Suppressor macrophage treated with lipopolysaccharide for 1 hour (primary cell): ENCODE measurements at places on chromosomes 2 and 18.
A peak's percentile ranks its signal among the peaks of the same experiment; 100 is the strongest.

GRCh38 chr2:236047886-236048540, 120.2 kb downstream of the GBX2 start:
- no peak for DNase-seq

- peak; percentile 95 for DNase-seq
Observed at GRCh38 chr2:201116959-201117734, 1.2 kb downstream of the CFLAR start.

GRCh38 chr2:219306047-219306446, 3.2 kb downstream of the PTPRN start:
- DNase-seq, result no peak

GRCh38 chr2:45908316-45909170, 257.1 kb downstream of the PRKCE start:
- DNase-seq, result no peak

- no peak for DNase-seq
Observed at GRCh38 chr2:14951569-14952285, 319.2 kb downstream of the LRATD1 start.

GRCh38 chr2:18378020-18378653, 182.3 kb downstream of the RDH14 start:
- DNase-seq, result peak; percentile 45

DNA sequence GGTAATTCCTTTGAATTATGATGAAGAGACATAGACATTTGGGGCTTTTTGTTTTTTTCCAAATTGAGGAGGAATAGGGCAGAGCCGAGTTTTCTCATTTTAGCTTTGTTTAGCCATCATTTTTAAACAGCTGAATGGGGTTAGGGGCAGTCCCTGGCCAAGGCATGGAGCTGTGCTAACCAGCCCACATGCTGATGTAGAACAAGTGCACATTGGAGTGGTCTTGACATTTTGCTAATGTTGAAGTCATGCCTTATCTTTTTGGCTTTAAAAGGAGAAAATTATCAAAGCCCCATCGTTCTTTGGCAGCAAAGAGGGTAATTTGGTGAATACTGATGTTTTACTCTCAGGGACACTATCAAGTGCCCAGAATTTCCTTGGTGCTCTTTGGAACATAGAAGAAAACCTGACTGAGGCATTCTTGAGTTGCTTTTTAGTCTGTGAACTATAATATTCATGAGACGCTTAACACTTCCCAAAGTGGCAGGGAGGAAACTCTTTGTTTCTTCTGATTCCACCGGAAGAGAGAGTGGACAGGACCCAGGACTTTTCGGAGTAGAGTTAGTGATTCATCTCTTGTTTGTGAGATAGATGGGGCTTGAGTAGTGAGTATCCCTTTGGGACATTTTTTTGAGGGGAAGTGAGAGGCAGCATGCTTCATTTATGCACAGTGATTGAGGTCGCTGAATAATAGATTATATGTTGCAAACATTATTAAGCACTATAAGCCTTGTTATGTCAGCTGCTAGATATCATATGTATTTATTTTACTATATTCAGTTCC, 45.0 kb downstream of the MTA3 start:
- DNase-seq, result no peak

DNA sequence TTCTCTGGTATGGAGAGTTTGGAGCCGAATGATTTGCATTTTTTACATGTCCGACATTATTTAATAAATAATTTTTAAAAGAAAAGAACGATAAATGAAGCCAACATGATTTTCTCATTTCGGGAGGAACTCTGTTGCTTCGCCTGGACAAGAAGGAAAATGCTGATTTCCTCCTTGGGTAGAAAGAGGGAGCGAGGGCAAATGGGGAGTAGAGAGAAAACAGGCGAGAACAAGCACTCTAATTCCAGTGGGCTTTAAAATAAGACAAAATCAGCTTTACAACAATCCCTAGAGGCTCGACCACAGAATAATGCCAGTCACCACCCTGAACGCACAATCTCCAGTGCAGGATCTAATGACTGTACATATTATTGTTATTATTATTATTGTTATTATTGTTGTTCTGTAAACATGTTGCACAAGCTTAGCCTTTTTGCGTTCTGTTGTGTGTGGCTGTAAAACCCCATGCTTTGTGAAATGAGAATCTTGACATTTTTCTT, 3.7 kb downstream of the DLX1 start:
- no peak for DNase-seq

DNA sequence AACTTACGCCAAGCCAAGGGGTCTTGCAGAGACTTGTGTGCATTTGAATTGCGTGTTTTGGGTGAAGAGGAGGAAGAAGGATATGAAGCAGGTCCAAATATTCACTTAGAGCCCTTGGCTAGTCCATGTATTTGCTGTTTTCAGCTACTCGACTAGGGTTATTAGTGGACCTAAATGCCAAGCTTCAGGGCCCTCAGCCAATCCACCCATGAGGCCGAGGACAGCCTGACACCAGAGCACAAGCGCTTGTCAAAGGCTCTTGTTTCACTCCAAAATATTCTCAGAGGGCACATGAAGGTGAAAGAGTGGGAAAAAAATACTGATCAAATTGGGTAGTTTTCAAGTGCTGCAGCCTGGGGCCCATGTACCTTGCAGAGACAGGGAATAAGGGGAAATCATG, 174.8 kb upstream of the ACAA2 start:
- no peak for DNase-seq

DNA sequence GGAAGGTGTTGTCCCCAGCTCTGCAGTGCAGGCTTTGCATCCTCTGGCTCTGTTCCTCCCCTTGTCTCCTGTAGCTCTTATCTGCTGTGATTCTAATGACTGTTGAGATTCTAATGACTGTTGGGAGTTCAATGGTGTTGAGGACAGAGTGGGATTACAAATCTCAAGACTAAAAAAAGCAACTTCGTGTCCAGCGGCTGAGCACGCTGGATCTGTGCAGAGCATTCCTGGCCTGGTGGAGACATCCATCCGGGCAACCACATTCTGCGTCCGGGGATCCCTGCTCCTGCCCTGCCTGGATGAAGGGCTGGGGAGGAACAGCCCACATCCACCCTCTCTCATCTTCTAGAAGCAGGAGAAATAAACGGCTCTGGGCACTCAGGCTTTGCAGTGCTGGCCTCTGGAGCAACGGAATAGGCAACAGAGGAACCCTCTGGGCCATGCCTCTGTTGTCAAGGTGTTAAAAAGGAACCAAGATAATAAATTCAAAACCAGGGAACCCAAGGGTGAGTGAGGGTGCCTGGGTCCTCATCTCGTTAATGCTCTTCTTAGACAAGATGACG, 106.7 kb upstream of the ASB18 start:
- no peak for DNase-seq

GRCh38 chr2:109513749-109514588, 99.8 kb downstream of the SEPTIN10 start:
- DNase-seq, result peak; percentile 68

- no peak for DNase-seq
Observed at GRCh38 chr2:25230948-25231311, 62.5 kb upstream of the POMC start.

DNA sequence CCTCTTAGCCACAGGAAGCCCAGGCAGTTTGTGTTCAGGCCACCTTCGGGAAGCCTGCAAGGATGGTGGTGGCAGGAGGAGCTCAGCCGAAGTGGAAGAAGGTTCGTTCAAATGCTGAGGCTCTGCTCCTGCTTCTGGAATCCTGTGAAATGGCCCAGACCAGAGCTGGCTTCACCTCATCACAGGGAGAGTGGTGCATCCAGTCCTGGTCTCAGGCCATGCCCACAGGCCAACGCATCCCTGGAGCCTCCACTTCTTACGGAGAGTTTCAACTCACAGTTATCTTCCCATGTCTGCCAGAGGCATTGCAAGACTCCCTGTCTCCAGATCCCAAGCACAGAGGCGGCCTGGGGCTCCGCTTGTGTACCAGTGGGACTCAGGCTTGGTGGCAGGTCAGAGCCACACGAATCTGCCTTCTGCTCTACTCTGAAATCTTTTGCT, 82.3 kb downstream of the NDUFA10 start:
- no peak for DNase-seq

GRCh38 chr2:128384956-128385355, 66.3 kb upstream of the HS6ST1 start:
- DNase-seq, result no peak

GRCh38 chr2:100606726-100607343, 44.0 kb downstream of the PDCL3 start:
- DNase-seq, result peak; percentile 51

GRCh38 chr2:226691255-226691654, 108.4 kb downstream of the IRS1 start:
- no peak for DNase-seq

GRCh38 chr2:102072741-102073140, 69.8 kb upstream of the IL1R1 start:
- DNase-seq, result no peak

- DNase-seq, result no peak
Observed at GRCh38 chr2:64251497-64252250, 107.5 kb upstream of the PELI1 start.

DNA sequence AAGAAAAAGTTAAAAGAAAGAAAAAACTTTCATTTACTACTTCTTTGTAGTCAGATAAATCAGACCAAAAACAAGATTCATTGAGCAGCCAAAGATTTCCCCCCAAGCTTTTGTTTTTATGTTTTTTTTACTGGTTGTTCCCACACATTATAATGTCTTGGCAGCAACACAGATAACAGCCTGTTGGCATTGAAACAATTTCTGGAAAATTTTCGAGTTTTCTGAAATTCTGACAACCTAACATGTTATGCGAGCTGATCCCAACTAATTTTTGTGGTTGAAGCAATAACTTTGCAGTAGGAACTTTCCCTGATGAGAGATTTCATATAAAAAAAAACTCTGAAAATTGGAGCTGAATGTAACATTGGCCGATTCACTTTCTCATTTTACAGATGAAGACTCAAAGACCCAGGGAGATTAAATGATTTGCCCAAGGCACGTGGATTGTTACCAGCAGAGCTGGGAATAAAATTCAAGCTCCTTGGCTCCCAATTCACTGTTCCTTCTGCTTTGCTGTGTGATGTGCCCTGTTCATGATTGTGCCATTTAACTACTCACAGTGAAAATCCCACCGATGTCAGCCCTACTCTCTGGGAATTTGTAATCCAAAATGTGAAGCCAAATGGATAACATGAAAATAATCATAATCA, 167.5 kb downstream of the GRB14 start:
- no peak for DNase-seq

DNA sequence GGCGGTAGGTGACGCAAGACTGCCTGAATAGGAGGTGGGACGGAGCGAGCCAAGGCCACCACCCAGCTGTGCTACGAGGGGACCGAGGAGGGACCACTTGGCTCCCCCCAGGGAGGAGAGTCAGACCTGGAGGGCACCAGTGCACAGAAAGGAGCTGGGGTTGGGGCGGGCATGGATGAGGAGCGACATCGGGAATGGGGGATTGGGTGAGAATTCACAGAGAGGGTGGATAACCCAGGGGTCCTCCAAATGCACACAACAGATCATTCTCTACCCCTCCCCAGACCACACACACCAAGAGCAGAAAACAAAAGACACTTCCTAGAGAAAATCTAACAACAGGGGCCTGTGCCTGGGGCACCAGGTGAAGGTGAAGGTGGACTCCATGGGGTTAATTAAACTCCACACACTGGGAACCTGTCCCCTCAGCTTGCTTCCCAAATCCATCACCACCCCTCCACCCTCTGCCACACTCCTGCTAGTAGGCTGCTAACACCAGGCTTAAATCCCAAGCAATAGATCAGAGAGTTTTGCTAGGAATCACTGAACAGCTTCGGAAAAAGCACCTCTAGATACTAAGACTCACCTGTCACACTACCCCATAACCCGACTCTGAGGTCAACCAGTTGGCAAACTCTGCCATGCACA, 274.6 kb downstream of the EIPR1 start:
- DNase-seq, result no peak

- DNase-seq, result no peak
Observed at GRCh38 chr2:69380072-69380917, 6.7 kb downstream of the GFPT1 start.

DNA sequence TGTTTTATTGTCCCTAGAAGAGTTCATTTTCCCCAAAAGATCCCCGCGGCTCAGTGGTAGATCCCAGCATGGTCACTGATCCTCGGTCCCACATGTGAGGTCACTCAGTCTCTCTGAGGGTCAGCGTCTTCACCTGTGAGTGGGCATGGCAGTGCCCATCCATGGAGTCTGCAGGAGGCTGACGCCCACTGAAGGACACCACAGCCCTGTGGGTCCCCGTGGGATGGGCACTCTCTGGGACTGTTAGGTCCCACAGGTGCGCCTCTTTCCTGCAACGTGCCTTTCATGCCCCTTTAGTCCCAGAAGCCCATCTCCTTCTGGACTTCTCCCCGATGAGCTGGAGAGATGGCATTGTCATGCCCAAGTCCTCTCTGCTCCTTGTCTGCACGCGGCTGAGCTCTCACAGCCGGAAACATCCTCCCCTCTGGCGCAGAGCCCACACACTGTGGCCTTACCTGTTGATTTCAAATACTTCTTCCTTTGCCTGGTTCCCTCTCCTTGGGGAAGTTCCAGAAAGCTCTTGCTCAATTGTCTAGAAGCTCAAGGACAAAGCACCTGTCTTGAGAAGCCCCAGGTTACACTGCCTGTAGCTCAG, 75.9 kb downstream of the PTGR3 start:
- no peak for DNase-seq

DNA sequence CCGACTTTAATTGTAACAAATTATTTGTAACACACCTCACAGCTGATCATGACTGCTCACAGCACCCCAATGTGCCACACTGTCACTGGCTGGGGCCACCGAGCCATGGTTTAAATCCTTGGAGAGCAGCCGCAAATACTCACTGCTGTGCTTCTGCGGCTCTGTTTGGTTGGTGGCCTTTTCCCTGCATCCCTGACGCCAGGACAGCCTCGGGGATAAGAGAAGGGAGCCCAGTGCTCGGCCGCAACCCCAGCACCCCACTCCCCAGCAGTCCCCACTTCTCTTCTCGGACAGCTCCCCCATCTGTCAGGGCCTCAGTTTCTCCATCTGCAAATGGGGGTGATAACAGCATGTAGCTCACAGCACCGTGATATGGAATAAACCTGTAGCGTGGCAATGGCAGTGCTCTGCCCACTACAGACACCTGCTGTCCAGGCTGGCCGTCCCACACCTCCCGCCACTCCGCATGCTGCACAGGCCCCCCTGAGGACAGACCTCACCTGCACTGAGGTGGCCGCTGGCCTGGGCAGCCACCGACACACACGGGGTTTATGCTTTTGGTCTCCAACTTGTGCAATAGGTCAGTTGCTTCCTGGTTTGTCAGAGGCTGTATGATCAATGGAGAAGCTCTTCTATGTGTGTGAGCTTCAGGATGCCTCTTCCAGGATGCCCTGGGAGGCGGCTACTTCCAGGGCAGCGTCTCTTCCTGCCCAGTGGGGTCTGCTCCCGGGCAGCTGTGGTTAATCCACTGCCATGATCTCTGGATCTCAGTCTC, 87.1 kb downstream of the NDUFA10 start:
- DNase-seq, result no peak

DNA sequence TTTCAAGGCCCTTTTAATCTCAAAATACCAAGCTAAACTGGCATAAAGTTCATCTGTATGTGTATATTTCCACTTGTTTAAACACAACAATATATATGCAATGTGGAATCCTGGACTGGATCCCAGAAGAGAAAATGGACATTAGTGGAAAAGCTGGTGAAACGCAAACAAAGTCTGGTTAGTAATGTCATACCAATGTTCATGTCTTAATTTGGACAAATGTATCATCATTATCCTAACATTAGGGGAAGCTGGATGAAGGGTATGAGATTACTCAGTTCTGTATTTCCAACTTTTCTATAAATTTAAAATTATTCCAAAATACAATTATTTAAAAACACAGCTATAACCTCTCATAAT, 3.8 kb downstream of the SP3 start:
- peak; percentile 36 for DNase-seq
